Mesenchymal stem cell (in vitro differentiated cells and primary cell): ENCODE measurements at places on chromosomes 2 and 18.

GRCh38 chr2:231764760-231765159 is 16.3 kb downstream of the PDE6D start:
- no peak for DNase-seq

DNA sequence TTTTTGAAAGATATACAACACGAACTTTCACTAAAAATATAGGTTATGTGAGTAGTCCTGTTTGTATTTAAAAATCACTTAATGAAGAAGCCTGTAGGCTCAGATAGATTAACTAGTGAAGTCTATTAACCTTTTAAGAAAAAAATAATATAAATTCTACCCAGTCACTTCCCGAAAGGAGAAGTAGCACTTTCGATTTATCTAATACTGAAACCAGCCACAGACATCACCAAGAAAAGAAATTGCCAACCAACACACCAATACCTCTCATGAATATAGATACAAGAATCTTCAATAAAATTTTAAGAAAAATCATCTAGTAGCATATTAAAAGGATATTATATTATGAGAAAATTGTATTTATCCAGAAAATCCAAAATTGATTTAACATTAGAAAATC is 160.5 kb downstream of the GALNT13 start:
- no peak for DNase-seq

- peak; percentile 80 for DNase-seq
These were observed at the start of gene CDK15 for GRCh38 chr2:201806442-201807170. Gene CDK15 (plus strand): TSS chr2:201806537. CDS start chr2:201806665, 128 bp downstream.

- DNase-seq: no peak
These were observed 30.9 kb downstream of the RALBP1 start for GRCh38 chr18:9506046-9506792.

DNA sequence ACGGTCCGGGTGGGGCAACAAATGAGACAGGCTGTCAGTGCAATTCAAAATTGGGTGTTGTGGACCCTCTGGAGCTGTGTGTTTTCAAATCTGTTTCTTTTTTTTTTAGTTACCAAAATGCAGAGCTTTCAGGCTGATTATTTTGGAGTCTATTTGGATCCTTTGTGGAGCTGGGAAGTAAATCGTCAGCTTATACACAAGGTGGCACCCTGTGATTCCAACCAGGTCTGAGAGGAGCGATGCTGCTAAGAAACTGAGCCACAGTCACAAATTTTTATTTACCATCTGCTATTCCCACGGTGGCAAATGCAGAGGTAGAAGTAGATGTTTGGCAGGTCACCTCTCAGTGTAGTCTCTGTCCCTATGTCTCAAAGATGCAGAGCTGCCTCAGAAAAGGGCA is 3.8 kb upstream of the EPC2 start:
- no peak for DNase-seq

- no peak for DNase-seq
These were observed 256.2 kb downstream of the DLGAP1 start for GRCh38 chr18:4198956-4199355.

DNA sequence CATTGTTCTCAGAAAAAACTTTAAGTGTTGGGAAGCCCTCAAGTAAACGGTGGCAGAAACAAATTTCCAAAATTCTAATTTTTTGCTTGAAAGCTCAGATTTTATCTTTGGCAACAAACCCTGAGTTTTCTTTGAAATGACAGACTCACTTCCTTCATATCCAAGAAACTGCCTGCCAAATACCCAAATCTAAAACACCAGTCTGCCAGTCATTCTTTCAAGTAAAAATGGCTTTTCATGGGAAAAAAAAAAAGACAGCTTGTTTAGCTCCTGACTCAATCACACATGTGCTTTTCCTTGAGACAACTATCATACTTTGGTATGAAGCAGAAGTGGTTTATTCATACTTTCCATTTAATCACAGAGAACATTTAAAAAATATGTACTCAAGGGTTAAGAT is 40.6 kb upstream of the CSRNP3 start:
- peak; percentile 20 for DNase-seq

DNA sequence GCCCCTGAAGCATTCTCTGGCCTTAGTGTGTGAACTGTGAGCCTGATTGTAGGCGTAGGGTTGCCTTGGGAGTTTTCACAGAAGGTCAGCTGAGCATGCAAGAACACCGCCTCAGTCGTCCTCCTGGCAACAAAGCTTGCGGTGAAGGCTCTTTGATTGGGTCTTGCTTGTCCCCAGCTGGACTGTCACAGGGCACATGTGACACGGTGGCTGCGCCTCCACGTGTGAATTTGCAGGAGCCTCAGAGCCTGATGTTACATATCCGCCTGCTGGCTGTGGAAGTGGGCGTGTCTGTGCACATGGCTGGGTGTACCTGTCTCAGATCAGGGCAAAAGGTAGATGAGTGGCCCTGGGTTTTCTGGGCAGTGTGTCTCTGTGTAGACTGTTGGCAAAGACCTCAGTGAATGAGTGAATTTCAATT is 228.7 kb downstream of the HAUS1 start:
- DNase-seq: no peak

- no peak for DNase-seq
These were observed 16.1 kb upstream of the STAT4 start for GRCh38 chr2:191166756-191167445.

GRCh38 chr2:177335917-177336450 is 56.6 kb upstream of the AGPS start:
- DNase-seq: peak; percentile 77

DNA sequence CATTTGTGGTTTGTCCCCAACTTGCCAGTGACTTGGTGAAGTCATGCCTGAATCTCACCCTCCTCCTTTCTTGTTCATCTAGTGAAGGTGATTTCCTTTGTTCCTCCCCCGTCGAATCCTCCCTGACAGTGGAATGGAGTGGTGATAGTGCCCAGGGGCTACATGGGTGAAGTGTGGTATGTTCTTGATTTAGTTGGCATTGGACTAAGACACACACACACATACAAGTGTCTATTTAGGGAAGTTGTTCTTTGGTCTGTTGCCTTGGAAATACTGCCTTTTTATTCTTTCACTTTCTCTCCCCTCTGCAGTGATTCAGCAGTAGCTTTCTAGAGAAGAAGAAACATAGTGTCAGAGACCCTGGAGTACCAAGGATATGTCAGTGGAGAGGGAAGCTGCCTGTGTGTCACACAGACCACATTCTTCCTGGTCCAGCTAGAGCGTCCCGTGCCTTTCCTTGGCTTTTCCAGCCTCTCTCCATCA is 10.9 kb downstream of the INPP4A start:
- DNase-seq: peak; percentile 96

DNA sequence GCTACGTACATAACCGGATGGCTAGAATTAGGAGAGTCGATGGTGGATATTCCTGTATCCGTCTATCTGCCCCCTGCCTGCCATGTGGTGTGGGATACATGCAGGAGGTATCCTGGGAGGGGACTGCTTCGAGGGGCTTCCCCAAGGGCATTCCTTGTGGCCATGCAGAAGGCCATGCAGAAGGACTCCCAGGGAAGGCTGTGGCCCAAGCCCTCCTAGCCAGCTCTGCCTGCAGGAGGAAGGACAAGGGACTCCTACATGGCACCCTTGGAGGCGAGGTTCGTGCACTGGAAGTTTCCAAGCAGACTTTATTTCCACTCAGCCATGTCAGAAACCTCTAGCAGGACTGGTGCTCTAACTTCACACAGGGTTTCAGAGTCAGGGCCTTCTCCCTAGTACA is 136.1 kb downstream of the KLHL29 start:
- no peak for DNase-seq

GRCh38 chr2:145235312-145235711 is 715.4 kb upstream of the ZEB2 start:
- DNase-seq: no peak

DNA sequence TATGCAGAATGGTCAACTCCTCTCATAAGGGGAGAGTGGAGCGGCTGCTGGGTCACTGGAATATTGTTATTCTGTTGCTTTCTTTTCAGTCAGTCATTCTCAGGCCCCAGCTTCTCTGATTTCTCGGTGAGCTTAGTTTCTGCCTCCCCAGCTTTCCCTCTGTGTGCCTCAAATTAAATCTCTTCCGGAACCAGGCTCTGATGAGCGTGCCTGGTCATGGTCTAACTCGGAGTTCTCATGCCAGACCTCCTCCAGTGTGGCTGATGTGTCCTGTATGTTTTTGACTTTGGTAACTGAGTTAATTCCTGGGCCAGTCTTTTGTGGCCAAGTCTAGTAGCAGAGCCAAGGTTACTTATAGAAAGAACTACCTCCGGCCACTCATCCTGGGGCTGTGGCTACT is 4.9 kb upstream of the STK11IP start:
- DNase-seq: no peak

DNA sequence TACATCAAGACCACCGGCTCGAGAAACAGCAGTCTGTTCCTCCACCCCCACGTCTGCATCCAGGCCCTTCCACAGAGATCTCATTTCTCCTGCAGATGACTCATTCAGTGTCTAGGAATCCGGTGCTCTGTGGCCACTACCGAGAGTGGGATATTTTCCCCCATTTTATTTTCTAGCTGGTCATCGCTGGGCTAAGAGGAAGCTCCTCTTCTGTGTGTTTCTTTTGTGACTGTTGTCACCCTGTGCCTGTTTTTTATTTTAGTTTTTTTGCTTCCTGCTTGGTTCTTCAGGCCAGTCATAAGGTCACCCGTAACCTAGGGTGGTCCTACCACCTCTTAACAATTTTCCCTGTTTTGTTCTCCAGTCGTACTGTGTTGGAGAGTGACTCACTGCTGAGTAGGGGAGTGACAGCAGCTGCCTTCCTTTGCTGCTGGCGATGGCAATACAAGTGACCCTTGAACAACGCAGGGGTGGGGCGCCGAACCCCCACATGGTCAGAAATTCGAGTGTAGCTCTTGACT is 6.7 kb downstream of the RAMP1 start:
- DNase-seq: peak; percentile 80
